ENCODE measurements at places on chromosomes 11 and 22.

DNA sequence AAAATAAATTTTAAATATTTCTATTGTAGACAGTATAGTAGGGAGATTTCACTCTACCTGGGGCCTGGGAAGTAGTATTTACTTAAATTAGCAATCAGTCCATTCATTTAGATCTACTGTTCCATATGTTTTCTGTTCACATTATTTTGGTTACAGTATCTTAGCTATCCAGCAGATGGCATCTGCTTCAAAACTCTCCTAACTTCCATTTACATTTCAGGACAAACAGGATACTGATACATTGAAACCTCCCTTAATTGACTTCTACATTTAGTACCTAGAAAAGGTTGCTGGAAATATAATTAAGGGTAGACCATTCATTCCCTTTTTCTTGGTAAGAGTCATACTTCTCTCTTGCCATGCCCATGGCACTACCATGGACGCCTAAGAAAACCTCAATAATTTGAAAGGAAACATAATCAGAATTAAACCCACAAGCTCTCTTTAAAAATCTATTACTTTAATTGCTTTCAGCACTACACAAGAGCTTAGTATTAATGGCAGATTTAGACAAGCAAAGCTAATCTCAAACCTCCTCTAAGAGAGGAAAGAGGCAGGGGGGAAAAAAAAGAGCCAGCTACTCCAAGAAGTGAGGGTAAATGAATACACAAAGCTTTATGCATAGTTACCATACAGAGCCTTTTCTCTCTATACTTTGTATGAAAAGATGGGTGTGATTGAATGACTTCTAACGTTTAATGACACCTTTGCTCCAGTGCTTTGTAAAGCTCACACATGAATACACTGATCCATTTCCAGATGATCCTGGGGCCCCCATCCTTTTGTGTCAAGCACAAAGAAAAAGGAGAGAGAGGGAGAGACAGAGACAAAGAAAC lies 131.2 kb upstream of the MTMR2 start:
- no peak for DNase-seq

DNA sequence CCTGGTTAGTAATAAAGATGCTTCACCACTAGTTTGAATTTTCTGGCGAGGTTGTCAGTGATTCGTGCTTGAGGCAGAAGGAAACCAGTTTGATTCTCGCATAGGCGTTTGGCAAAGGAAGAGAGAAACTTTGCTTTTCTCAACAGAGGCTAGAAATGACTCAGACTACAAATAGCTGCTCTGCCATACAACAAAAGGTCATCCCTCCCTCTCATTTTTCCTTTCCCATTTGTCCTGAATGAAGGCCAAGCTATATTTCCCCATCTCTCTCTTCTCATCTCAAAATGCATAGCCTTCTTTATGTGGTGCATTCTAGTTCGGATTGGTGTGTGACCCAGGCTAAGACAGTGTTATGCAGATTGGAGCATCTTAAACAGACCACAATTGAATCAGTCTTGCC lies 741.4 kb downstream of the NTM start:
- peak; percentile 74 for DNase-seq

- DNase-seq, result no peak
Observed at GRCh38 chr11:12599408-12600143, 74.6 kb upstream of the TEAD1 start.

- no peak for DNase-seq
Observed at GRCh38 chr11:132623511-132623910, 908.8 kb downstream of the OPCML start.

DNA sequence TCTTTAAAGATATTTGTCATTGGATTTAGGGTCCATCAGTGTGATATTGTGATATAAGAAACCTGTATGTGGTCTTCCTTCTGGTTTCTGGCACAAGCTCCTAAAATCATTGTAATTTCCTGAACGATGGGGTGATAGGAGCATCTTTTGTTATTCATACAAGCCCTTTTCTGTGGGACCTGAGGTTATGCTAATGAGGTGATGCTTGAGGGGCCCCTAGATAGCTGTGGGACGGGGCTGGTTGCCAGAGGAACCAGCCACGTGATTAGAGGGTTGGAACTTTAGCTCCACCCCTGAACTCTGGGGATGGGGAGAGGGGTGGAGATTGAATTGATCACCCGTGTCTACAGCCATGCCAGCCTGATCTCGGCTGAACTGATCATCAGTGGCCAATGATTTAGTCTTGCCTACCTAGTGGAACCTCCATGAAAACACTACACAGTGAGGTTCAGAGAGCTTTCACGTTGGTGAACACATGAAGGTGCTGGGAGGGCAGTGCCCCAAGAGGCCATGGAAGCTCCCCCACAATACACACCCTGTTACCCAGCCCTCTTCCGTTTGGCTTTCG lies 62.8 kb downstream of the BCR start:
- no peak for DNase-seq

DNA sequence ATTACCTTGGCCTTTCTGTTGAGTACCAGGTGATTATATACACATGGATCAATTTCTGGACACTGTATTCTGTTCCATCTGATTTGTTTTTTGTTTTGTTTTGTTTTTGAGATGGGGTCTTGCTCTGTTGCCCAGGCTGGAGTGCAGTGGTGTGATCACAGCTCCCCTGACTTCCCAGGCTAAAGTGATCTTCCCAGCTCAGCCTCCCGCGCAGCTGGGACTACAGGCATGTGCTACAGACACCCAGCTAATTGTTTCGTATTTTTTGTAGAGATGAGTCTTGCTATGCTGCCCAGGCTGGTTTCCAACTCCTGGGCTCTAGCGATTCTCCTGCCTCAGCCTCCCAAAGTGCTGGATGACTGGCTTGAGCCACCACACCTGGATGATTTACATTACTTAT lies 19.0 kb downstream of the TCIRG1 start:
- DNase-seq, result no peak

GRCh38 chr11:7435176-7435575 lies 50.1 kb upstream of the OLFML1 start:
- no peak for DNase-seq

DNA sequence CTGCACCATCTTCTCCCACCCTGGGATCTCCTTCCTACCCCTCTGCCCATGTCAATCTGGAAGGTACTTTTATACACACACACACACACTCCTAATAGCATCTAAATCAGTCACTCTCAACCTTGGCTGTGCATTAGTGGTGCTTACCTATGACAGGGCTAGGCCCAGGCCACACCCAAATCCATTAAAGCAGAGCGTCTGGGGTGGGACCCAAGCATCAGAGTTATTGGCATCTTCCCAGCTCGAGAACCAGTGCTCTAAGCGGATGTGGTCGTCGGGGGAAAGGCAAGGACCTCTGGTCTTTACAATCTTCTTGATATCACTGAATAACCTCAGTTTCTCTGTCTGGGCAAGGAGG lies 194.6 kb downstream of the TRIM29 start:
- DNase-seq, result no peak

DNA sequence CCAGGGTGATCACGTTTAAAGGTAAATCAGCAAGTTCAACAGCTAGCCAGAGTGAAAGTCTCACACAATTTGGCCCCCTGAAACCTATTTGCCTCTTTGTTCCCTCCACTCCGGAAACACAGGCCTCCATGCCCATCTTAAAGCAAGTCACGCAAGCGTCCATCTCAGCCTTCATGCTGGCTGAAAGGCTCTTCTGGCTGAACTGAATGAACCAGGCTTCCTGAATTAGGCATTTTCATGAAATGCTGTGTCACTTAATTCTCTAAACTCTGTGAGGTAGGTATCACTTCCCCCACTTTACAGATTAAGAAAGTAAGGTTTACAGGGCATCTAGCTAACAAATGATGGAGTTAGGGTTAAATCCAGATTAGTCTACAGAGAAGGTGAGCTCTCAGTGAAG lies 1.4 kb downstream of the SLC25A17 start:
- no peak for DNase-seq

DNA sequence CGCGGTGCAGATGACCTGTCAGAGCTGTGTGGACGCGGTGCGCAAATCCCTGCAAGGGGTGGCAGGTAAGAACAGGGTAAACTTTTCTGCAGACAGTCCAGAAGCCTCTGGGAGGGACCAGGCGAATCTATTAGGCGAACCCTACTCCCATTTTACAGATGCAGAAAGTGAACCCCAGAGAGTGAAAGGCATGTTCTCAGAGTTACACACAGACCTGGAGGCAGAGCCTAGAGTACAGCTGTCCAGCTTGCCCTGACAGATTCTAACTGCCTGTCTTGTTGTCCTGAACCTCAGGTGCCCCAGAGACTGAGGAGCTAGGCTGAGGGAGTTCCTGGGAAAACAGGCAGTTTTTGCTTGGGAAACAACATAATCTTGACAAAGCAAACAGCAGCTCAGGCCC lies 665 bp downstream of the CCS start:
- DNase-seq, result no peak

Measured in non-pigmented ciliary epithelial cell (primary cell).